NCI-H146 (cell line): ENCODE measurements at places on chromosomes 2 and 18.

GRCh38 chr18:75065251-75066000 lies 143.5 kb downstream of the PTGR3 start:
- DNase-seq, result no peak

- no peak for DNase-seq
Measured at GRCh38 chr2:30436859-30437435, 10.1 kb upstream of the LCLAT1 start.

GRCh38 chr2:46909771-46910419 lies 5.7 kb downstream of the MCFD2 start:
- DNase-seq, result no peak

DNA sequence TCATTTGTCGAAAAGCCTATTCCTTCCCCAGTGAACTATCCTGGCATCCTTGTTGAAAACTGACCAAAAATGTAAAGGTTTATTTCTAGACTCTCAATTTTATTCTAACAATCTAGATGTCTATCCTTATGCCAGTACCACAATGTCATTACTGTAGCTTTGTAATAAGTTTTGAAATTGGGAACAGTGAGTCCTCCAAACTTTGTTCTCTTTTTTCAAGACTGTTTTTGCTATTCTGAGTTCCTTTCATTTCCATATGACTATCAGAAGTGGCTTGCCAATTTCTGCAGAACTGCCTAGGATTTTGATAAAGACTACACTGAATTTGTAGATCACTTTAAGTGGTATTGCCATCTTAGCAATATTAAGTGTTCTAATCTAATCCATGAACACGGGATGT lies 9.7 kb downstream of the STARD7 start:
- DNase-seq, result no peak

DNA sequence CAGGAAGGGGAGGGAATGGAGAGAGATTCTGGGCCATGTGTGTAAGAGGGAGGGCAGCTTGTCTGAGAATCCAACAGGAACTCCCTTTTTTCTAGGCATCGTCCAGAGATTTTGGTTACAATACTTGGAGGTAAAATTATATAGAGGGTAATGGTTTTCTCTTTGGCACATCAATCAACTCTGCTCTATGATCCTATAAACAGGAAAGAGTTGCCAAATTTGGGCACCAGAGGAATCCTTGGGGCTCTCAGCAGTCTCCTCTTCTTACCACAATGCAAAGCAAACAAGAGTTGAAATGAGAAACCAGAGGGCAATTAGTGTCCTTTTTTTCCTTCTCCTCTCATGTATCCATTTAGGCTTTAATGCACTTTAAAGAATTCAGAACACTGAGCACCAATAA lies 243.4 kb downstream of the SLC8A1 start:
- peak; percentile 87 for DNase-seq

- DNase-seq, result no peak
Measured at GRCh38 chr2:186027922-186028321, 289.3 kb downstream of the FSIP2 start.

DNA sequence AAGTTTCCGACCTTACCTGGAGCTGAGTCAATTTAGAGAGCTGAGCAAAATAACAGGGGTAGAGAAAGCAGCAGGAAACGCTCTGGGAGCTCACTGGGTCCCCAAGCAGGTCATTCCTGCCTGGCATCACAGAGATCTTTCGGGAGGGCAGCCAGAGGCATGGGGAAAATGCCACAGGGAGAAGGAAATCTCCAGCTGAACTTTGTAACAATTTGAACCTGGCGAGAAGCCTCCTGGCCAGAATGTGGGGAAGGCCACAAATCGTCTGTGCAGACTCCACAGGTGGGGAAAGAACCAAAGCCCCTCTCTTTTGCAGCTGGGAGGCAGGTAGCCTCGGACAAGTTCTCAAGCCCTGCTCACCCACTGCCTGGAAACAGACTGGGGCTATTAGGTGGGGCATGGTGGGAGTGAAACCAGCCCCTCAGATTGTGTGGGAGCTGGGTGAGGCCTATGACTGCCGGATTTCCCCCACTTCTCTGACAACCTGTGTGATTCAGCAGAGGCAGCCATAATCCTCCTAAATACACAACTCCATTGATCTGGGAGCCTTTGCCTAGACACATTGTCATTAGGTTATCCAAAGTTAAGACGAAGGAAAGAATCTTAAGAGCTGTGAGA lies 53.9 kb downstream of the INO80D start:
- DNase-seq, result no peak

DNA sequence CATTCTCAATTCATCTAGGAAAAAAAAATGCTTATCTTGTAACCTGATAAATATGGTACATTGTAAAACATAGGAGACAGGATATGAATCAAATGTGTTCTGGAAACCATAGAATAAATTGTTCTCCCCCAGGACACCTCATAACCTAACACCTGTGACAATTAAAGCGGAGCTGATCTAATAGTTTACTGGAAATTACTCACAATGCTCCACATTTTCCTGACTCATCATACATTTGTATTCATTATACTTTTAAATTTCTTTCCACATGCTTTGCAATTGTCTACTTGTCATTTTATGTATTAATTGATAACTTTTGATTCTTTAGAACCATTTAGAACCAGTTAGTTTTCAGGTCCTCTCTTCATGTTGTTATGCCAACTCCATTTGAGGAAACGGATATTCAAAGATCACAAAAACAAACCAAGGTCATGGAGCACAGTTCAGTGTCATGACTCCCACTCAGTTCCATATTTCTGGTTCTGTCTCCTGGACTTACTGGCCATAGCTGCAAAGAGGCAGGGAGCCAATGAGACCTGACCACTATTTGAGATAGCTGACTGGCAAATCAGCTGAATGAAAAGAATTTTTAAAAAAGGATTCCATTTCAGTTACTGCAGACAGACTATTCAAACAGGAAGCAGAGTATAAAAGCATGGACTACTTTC lies 128.5 kb downstream of the CALCRL start:
- peak; percentile 12 for DNase-seq

DNA sequence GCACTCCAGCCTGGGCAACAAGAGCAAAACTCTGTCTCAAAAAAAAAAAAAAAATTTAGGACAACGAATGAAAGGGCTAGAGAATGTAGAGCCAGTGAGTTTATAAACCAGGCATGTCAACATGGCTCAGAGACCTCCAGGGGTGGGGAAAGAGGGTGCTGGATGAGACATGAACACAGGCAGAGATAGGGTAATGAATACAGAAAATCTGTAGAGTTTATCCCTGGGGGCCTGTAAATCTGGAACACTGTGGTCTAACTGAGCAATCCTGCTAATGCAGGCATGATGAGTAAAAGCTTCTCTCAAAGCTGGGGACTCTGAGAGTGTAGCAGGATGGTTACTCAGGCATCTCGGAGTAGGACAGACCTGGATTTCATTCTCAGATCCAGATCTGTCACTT lies 59.2 kb upstream of the IGFBP2 start:
- no peak for DNase-seq

DNA sequence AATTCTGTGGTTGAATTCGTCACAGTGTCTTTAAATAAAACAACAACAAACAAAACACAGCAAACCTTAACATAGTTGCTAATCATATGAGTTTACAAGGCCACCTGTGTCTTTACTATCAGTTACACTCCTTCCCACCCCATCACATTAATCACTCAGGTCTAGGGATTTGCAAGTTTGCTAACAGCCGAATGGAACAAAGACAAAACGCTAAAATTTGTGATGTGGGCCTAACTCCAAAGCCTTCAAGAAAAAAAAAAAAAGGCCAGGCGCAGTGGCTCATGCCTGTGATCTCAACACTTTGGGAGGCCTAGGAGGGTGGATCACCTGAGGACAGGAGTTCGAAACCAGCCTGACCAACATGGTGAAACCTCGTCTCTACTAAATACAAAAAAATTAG lies 566 bp upstream of the POLI start:
- DNase-seq, result no peak

DNA sequence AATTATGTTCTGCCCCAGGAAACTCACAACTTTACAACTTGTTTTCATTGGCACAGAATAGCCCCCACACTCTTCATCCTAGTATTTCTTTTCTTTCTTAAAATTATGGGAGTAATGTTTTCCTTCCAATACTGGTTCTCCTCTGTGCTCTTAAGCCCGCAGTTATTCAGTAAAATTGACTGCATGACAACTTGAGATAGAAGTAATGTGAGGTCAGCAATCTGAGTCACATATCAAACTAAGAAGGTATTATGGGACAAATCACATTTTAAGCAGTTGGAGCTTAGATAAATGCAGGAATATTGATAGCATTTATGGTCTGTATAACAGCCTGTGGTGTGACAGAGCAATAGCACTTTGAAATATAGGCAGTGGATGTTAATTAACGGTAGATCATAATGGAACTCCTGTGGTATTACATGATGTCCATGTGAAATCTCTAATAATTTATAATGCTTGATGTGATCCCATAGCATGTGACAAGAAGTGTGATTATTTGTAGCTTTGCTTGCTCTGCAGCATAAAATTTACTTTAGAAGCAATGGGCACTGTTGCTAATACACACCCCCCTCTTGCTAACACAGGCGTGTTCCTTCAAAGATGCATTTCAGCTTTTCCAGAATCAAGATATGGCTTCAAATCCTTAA lies 351.4 kb upstream of the CDH20 start:
- DNase-seq, result no peak

DNA sequence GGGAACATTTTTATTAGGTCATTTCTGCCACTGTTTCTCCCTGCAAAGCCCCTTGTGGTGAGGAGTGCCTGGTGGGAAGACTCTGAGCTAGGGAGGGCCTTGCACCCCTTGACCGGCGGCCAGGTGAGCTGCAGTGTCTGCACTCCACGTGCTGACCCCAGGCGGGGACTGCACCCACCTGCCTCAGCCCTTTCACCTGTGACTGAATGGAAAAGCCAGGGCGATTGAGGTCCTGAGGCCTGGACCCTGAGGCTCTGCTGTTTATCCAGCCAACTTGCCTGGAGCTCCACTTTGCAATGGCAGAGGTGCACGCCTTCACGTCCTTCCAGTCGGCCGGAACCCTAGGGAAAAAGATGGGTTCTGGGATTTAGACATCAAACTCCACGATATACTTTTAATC lies 53.1 kb downstream of the TMEM18 start:
- no peak for DNase-seq

- no peak for DNase-seq
Measured at GRCh38 chr2:161107265-161107664, 53.0 kb upstream of the TANK start.

DNA sequence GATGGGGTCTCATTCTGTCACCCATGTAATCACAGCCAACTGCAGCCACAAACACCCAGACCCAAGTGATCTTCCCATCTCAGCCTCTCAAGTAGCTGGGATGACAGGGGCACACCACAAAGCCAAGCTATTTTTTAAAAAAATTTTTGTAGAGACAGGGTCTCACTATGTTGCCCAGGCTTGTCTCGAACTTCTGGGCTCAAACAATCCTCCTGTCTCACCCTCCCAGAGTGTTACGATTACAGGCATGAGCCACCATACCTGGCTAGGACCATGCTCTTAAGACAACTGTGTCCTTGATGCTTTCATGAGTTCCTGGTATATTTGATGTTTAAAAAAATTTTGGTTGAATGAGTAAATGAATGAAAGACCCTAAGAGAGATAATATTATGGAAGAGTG lies 19.4 kb downstream of the ABCB11 start:
- no peak for DNase-seq

- peak; percentile 26 for DNase-seq
Measured at GRCh38 chr18:32674491-32674890, 98.3 kb downstream of the KLHL14 start.

- DNase-seq, result no peak
Measured at GRCh38 chr2:128446874-128447537, 128.3 kb upstream of the HS6ST1 start.

GRCh38 chr2:45279356-45279755 lies 270.1 kb upstream of the SIX2 start:
- DNase-seq, result no peak

- DNase-seq, result no peak
Measured at GRCh38 chr2:188519136-188519535, 227.5 kb downstream of the GULP1 start.

DNA sequence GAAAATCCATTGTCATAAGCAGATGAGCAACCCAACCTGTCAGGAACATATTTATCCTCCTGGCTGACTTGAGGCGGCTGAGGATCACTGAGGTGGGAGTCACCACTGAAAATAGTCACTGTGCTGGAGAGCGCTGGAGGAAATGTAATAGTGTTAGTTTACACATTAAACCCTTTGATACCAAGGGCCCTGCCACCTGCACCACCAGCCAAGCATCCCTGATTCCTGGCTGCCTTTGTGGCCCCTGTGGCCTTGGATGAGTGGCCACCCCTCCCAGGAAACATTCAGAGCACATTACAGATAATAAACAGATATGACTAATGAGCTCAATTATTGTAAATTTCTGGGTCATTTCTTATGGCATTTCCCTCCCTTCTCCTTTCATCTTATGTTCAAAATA lies 105.9 kb downstream of the LYPD1 start:
- no peak for DNase-seq

GRCh38 chr2:240502059-240502429 lies 55.7 kb downstream of the ANKMY1 start:
- no peak for DNase-seq

- DNase-seq, result peak; percentile 4
Measured at GRCh38 chr2:101012706-101013181, 10.7 kb downstream of the RPL31 start.
